Neural progenitor cell (in vitro differentiated cells): ENCODE measurements at places on chromosomes 3 and 15.

- DNase-seq, result no peak
These were observed 445.7 kb upstream of the BCHE start for GRCh38 chr3:166282931-166283330.

- no peak for DNase-seq
These were observed 2.0 kb downstream of the SNRK start for GRCh38 chr3:43288366-43288765.

DNA sequence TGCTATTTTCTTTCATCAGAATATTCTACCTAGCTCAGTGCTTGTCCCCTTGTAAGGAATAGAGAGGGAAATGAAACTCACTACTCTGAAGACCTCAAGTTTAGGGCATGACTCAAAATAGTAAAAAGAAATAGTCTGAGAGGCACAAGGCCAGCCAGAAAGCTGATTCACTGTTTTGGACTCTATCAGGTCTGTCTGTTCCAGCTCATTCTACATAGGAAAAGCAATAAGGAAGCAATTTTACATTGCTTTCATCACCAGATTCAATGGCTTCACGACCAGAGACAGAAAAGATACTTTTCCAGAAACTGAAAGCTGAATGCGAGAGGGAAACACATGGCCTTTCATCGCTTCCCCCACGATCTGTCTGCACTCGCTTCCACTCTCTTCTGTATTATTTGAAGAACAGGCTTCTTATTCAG is 276.0 kb downstream of the GBE1 start:
- no peak for DNase-seq

- DNase-seq, result no peak
These were observed 65.9 kb downstream of the BTD start for GRCh38 chr3:15667484-15667883.

- no peak for DNase-seq
These were observed 30.6 kb downstream of the FAM240A start for GRCh38 chr3:46642971-46643370.

DNA sequence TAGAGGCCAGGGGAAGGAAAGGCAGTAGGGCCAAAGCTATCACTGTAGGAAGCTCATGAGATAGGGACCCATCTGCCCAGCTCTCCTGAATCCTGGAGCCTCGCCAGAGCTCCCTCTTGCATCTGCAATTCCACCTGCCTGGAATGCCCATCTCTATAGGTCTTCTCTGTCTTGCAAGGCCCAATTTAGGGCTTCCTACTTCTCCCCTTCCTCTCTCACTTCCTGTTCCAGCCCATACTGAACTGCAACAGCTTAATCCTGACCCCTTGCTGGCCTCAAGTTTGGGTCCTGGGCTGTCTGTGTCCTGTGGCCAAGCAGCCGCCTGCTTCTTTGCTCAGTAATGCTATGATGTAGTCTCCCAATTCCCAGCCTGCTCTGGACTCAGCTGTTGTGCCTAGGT is 3.6 kb upstream of the PTPN23 start:
- no peak for DNase-seq

GRCh38 chr3:143707848-143708247 is 140.4 kb downstream of the SLC9A9 start:
- no peak for DNase-seq

DNA sequence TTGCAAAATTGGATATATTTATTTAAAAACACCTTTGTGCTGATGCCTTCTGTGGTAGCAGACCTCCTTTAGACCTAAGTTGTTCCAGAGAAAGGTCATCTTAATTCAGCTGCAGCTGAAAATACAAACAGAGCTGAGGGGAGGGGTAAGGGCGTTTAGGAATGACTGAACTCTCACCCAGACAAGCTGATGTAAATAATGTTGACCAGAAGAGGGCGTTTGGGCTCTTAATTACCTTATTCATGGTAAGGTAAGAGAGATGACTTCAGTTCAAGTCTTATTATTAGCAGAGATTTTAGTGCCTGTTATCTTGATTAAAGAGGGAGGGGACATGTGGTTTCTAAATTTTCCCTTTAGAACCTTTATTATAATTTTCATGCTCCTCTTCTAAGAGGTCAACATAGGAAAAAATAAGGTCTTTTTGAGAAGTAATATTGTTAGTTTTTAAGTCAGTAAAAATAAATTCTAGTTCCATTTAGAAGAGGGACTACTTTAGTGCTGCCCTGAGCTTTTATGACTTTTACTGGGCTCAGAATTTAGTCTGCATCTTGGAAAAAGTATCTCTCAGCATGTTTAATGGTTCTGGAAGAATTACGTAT is 46.3 kb downstream of the GPR171 start:
- DNase-seq, result peak; percentile 85
